ENCODE measurements at places on chromosomes 2 and 18.

DNA sequence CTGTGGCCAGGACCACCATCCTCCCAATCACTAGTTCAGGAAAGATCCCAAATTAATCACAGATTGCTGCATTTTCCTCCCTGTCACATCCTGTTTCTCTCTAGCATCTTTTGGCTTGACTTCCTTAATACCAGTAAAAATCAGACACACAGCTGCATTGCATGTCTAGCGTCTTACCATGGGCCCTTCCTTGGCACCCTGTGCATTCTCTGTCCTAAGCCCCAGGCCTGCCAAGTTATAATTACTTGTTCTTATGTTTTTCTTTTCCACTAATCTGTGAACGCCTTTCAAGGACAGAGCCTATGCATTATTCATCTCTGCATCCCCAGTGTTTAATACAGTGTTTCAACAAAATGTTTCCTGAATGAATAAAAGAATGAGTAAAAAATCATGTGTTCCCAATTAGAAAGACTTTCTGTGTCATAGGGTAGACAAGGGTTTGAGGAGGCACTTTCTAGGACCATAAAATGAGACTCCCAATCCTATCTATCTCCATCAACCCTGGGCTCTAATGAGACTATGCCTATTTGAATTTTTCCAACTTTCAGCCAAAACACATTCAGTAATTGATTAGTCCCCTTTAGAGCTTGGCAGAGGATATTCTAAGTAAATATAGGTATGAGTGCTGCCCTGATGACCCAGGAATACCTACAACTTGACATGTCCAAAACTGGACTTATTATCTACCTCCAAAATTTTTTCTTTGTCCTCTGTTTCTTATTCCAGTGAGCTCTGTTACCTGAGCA is 10.3 kb upstream of the NT5C1B start:
- DNase-seq, result no peak

GRCh38 chr2:199206536-199206935 is 251.2 kb downstream of the SATB2 start:
- DNase-seq, result no peak

- DNase-seq, result no peak
These were observed 145.3 kb downstream of the SLC4A3 start for GRCh38 chr2:219772697-219773096.

DNA sequence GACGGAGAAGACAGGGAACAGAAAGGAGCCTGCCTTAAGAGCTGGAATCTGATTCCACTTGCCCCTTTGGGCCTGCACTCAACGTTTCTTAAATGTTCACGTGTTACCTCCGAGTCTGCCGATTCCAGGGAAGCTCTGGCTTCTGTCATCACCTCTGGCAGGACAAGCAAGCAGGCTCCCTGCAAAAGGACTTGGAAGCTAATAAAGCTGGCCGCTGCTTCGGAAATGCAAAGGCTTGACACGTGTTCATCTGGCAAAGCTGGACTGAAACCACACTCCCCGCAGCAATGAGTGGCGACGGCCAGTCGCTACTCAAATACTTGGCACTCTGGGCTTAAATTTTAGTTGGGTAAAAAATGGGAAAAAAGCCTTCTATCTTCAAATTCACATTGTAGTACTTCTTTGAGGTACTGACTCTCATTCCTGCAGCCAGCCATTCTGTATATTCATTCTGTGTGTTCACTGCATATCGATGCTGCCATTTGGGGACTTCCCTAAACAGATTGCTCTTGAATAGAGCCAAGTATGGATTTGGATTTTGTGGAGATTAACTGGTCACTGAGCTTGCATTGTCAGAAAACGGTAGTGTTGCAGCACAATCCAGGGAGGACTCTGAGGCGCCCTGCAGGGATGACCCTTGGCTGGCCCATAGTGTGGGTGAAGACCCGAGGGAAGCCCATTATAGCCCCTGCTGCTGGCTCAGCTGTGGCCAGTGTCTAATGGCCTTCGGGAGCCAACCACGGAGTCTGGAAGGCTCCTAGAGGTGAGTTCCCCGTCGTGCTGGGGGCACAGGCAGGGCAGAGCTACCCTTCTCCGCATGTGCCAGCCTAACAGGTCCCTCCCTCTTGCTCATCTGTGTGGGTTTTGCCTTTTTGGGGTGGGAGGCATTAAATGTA is 231.5 kb downstream of the PRKCE start:
- DNase-seq, result no peak

- DNase-seq, result no peak
These were observed 52.5 kb downstream of the FECH start for GRCh38 chr18:57533868-57534510.

DNA sequence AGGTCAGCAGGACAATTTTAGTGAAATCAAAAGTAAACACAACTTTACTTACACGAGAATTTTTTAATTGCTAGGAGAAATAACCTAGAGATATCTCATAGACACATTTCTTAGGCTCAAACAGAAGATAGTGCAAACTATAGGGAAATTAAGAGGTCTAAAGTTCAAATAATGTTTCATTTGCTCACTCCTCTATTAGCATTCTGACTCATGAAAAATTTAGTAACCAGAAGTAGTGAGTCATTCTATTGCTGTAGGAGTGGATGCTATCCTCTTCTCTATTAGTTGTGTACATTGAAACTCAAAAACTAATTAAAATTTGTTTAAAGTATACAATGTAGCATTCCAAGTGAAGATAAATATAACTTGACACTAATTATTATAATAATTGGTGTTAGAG is 908.3 kb upstream of the TMEFF2 start:
- no peak for DNase-seq

DNA sequence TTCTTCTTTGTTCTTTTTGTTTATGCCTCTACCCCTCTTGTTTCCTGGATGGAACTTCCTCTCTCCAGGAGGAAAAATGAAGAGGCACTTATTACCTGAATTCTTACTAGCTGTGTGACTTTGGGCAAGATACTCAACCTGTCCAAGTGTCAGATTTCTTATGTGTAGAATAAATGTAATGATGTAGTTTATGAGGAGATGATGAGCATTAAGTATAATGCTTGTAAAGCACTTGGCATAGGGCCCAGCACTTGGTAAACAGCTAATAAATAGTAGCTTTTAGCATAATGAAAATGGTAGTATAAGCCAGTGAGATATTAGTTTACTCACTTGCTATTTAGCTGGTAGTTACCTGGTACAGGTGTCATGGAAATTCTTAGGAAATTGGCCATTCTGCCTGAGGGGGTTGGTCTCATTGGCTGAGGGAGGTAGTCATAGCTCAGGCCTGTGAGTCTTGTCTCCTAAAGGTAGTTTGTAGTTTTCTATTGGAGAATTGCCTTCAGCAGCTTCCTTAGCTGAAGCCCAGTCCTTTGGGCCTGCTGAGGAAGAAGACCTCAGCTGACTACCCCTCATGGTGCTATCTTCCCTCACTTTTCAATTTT is 133.4 kb upstream of the NABP1 start:
- DNase-seq, result no peak

DNA sequence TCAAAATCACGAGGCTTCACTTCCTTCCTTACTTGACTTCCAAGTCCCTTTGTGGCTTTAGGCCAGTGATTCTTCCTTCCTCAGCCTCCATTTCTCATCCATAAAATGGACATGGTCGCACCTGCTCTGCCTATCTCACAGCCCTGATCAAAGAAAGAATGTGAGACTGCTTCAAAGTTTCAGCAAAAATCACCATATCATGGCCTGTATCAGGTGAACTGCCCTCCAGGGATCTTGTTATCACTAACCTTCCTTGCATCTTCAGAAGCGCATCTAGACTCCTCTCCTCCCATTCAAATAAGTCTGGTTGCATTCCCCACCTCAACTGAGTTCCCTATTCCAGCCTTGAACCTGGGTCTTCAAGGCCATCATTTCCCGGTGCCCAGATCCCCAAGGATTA is 96.5 kb downstream of the TTC32 start:
- DNase-seq, result no peak

DNA sequence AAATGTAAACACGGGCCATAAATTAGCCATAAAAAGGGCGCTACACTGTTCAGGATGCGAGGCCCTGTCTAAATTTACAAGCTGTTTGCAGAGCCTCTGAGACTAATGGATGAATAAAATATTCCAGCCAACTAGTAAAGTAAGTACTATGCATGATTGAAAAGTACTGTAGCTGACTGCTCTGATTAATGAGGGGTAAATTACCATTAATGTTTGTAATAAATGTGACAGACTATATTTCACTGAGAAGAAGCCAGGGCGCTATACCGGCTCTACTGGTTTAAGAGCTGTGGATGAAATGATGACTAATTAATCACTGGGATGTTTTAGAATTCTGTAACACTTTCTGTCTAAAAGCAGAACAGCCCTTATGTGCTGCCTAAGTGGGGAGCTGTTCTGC is 54.3 kb upstream of the RGPD4 start:
- DNase-seq, result no peak

DNA sequence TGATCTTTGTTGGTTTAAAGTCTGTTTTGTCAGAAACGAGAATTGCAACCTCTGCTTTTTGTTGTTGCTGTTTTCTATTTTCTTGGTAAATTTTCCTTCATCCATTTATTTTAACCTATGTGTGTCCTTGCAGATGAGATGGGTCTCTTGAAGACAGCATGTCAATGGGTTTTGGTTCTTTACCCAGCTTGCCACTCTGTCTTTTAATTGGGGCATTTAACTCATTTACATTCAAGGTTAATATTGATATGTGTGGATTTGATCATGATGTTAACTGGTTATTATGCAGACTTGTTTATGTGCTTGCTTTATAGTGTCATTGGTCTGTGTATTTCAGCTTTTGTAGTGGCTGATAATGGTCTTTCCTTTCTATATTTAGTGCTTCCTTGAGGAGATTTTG is 327.9 kb upstream of the SYT4 start:
- DNase-seq, result no peak

DNA sequence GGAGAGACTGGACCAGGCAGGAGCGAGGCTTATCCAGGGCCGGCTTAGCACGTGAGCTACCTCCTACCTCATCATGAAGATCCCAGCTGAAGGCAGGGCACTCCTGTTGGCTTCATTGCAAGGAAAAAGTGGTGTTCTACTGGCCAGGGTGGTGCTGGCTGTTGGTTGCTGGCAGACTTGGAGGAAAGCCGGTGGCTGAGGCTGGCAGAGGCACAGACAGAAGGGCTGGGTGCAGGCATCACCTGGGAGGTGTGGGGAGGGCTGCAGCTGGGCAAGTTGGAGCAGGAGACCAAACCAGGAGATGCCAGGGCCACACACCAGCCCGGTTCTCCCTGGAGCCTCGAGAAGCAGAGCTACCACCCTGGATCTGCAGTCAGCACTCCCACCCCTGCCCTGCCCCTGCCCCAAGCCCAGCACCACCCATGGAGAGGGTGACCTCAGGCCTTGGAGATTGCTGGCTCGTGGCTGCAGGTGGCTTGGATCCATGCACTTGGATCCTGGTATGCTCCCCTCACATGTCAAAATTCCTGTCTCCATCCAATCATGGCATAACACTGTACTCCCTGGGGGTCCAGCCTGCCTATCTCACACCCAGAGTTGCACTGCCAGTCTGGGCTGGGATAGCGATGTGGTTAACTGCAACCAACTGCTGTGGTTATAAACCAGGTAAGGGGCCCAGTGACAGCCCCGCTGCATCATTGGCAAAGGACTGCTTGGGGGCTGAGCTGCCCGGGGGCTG is 49.7 kb downstream of the GLI2 start:
- DNase-seq, result no peak

- no peak for DNase-seq
These were observed 31.9 kb upstream of the CWC22 start for GRCh38 chr2:180038997-180039396.

GRCh38 chr2:62453955-62454354 is 52.0 kb downstream of the TMEM17 start:
- DNase-seq, result no peak

DNA sequence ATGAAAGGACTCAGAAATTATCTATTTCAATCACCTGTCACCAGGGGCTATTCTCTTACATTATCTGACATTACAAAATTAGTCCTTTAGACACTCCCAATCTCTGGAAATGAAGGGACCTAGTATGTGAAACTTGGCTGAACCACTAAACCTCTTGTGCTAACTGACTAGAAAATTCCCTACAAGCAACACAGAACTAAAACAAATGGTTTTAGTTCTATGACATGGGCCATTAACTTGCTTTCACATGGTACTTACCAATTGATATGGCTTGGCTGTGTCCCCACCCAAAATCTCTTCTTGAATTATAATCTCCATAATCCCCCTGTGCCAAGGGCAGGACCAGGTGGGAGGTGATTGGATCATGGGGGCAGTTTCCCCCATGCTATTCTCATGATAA is 16.6 kb downstream of the SERPINE2 start:
- no peak for DNase-seq

DNA sequence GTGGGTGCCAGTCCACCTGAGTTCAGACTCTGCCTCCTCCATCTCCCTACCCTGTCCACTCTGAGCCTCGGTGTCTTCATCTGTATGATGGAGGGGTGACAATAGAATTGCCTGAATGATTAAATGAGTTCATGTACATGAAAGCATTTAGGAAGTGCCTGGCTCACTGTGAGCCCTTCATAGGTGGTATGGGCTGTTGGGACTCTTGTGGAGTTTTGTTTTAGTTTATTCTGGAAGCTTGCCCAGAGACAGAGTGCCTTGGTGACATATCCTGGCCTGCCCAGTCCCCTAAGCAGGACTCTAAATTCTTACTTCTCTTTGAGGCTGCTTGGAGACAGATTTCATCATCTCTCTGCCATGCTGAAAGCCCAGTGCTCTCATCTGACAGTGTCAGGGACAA is 24.5 kb upstream of the GIGYF2 start:
- no peak for DNase-seq

- DNase-seq, result no peak
These were observed 431.5 kb downstream of the RNF144A start for GRCh38 chr2:7348761-7349160.

DNA sequence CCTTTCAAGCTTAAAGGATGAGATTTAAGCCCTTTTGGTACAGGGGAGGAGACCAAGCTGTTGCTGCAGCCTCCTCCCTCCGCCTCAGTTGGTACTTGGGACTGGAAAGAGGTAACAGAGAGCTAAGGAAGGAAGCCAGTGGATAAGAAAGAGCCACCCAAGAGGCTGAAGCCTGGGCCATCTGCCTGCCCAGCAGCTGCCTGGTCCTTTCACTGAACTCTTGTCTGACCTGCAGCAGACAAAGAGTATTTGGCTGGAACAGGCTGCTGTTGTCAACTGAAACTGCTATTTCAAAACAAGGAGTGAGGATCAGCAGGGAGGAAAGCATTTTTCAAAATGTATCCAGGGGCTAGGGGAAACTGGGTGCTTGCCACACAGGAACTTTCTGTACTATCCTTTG is 30.3 kb downstream of the TNS1 start:
- no peak for DNase-seq

- DNase-seq, result no peak
These were observed 19.8 kb downstream of the SMIM21 start for GRCh38 chr18:75407468-75408437.

DNA sequence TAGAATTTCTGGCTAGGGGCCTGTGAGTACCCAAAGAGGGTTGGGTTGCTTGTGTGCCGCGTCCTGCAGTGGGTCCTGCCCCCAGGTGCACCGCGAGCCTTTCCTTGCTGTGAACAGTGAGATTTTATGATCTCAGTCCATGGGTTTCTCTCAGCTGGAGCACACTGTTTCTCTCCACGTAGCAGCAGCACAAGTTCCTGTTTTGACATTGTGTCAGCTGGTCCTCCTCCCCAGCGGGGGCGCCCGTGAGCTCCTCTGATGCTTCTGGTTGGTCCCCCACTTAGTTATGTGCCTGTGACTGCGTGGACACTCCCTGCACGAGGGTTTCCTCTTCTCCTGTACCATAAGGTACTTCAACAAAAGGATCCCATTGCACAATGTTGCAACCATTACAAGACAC is 29.8 kb downstream of the TSHZ1 start:
- DNase-seq, result no peak

GRCh38 chr2:118728984-118729383 is 118.5 kb downstream of the EN1 start:
- DNase-seq, result no peak

Data from SHP77 treated with DMSO at 0.1 percent for 48 hours (cell line).